ENCODE measurements at places on chromosomes 6 and 20.
A peak's percentile ranks its signal among the peaks of the same experiment; 100 is the strongest.

DNA sequence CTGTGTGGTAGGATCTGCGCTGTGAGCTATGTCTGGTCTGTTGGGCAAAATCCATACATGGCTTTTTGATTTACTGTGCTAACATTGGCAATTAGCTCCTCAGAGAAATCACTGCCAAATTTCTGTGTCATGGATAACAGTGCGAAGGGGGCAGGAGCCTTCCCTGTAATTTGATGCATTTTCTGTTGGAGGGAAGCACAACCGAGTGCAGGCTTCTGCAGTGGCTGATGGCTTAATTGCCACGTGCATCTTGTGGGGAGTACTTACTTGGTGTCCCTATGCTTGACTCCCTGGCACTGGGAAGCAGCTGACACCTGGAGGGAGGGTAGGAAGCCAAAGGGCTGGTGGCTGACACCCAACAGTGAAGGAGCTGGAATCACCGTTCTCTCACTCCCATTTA is 99.3 kb upstream of the PROKR2 start:
- no peak for DNase-seq

DNA sequence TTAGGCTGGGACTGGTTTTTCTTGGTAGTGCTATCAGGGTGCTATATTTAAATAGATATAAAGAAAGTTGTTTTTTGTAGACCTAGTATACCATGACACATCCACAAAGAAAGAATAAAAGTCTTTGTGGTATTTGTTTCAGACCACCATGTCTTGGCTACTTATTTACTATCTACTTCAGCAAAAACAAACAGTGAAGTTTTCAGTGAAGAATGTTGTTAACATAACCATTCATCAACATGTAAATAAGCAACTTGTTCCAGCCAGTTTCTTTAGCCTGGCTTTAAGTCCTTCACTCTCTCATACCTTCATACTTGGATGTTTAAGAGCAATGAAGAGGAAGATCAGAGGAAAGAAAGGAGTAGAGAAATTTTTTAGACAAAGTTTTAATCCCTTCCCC is 624.1 kb downstream of the CD109 start:
- DNase-seq = no peak

DNA sequence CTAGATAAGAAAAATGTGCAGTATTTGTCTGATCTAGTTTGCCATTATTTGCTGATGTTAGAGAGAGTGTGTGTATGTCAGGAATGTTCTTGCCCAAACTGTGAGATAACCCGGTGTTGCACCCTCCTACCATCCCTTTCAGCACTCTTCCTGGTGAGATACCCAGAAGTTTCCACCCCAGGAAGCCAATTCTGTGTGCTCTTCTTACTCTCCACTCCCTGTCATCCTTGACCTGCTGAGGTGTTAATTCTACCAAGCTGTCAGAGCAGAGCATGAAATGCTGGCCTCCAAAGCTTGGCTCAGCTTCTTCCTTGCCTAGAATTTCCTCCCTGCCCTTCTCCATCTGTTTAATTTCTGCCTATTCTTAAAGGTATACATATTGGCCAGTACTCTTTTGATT is 237.3 kb upstream of the CNR1 start:
- no peak for DNase-seq

- DNase-seq = peak; percentile 65
Observed at GRCh38 chr6:30915591-30915946, 1.5 kb downstream of the VARS2 start.

- DNase-seq = peak; percentile 83
Observed at GRCh38 chr20:57389695-57390603, 1.2 kb upstream of the RBM38 start.

- no peak for DNase-seq
Observed at GRCh38 chr6:144847916-144848315, 562.8 kb downstream of the UTRN start.

All from GM12865 (cell line).